Immature natural killer cell (primary cell): ENCODE measurements at places on chromosomes 7 and 10.

- DNase-seq, result no peak
Observed at GRCh38 chr7:83640731-83641537, 8.0 kb downstream of the SEMA3E start.

DNA sequence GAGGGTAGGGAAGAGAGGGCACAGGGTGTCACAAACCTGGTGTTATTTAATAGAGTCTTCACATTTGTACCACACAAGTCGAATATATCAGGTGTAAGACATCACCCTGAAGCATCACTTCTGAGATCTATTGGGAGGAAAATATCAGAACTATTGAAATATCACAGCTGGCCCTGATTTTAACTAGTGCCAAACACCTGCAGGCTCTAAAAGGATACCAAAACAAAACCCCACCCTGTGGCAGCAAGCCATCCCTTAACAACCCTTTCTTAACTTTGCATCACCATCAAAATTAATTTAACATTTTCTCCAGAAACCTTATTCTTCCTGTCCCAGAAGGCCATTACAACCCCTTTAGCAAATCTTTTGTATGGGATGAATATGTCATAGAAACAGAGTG, 365.4 kb downstream of the SUGCT start:
- no peak for DNase-seq

GRCh38 chr7:73770002-73770859, at the start of gene CLDN3:
Gene CLDN3, minus strand, starts transcription at chr7:73770270. Its CDS starts 221 bp downstream, at chr7:73770049.
- no peak for DNase-seq

- no peak for DNase-seq
Observed at GRCh38 chr10:119408072-119408471, 134.4 kb downstream of the RGS10 start.

DNA sequence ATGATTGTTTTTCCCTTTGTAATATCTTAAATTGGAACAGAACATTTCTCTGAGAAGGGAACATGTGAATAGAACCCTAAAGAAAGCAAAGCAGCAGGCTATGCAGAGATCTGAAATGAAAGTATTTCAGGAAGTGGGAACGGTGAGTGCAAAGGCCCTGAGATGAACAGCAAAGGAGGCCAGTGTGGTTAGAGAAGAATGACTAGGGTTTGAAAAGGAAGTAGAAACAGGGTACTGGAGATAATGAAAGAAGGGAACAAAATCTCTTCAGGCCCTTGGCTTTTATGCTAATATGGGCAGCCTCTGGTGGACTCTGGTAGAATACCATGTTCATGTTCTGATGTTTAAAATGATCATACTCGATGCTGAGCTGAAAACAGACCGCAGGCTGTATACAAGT, 22.2 kb downstream of the ARHGAP21 start:
- no peak for DNase-seq

GRCh38 chr7:11374629-11375028, 401.0 kb downstream of the PHF14 start:
- DNase-seq, result no peak
